CD4-positive, alpha-beta T cell treated with Interferon gamma for 1 hour (primary cell): ENCODE measurements at places on chromosomes 1 and 21.

GRCh38 chr21:41180752-41181151 lies 12.8 kb downstream of the BACE2 start:
- DNase-seq = no peak

GRCh38 chr1:152348447-152348846 lies 11.4 kb downstream of the FLG2 start:
- no peak for DNase-seq

GRCh38 chr1:21270086-21270689 lies 20.1 kb downstream of the ECE1 start:
- DNase-seq = peak; percentile 75

- DNase-seq = peak; percentile 28
Observed at GRCh38 chr1:228837817-228838716, 102.8 kb downstream of the RHOU start.

- DNase-seq = no peak
Observed at GRCh38 chr1:47582891-47583608, 145.2 kb downstream of the FOXD2 start.

GRCh38 chr1:87615901-87616300 lies 287.2 kb downstream of the LMO4 start:
- no peak for DNase-seq

DNA sequence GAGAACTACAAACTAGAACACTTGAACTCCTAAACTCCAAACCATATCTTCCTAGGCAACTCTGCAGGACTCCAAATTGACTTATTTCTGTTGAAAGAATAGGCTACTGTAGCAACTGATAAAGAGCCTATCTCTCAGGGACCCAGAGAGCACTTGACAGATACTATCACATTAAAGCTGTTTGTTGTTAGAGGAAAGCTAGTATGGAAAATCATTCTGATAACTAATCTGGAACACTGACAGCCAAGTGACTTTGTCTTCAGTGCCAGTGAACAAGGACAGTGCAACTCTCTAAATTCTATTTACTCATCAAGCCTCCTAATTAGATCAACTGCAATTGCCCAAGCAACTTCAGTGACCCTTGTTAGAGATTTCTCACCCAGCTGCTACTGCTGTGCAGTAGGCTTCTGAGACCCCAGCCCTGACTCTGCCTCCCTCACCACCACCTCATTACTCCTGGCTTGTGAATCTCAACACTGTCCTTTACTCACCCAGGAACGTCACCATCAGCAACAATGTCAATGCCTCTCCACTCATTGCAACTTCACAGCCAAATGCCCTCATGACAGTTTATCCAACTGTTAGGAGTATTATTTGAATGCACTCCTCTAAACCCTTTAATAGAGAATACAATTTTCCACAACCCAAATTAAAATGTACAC lies 7.4 kb upstream of the RGS13 start:
- no peak for DNase-seq
